ENCODE measurements at places on chromosomes 4 and X. TPM values are rescaled to one million over a fixed set of nuclear protein-coding genes. Genes with fewer than 3 reads are reported as not detected.

DNA sequence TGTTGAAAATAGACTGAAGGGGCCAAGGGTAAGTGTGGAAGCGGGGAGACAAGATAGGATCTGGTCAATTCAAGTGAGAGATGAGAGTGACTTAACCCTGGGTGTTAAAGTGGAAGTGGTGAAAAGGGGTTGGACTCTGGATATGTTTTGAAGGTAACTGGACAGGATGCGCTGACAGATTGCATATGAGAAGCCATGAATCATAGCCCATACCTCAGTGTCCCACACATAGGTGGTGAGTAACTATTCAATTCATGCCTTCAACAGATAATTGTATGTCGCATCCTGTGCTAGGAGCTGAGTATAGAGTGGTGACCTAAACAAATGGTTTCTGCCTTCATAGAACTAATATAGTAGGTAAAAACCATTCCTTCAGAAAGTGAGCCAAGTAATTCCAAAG, 76.7 kb downstream of the KLHL34 start:
- DNase-seq: no peak

GRCh38 chr4:37953620-37954293, 6.4 kb upstream of the PTTG2 start:
- DNase-seq: no peak

DNA sequence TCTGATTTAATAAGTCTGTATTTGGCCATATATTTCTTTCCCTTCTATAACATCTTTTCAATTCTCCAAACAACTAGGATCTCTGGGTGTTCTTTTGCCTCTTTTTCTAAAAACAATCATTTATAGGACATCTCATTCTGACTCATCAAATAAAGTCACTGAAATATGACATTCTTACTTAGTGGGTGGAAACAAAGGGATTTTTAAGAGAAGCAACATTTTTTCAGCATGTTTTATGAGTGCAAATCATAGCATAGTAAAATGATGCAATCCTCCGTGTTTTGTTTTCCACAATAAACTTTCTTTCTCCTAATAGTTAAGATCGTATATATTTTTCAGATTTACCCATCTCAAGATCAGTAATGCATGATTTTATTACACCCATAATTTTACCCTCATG, 179.8 kb downstream of the SPCS3 start:
- DNase-seq: peak; percentile 40

NXF2B gene
- not detected for total RNA-seq

VCX3A gene
- total RNA-seq: not detected

AR gene
- total RNA-seq: not detected

GRCh38 chr4:171031338-171031737, 781.9 kb upstream of the GALNTL6 start:
- DNase-seq: no peak

FAM193A gene
- total RNA-seq: 31.3 TPM

PPEF2 gene
- total RNA-seq: not detected

- peak; percentile 70 for DNase-seq
Observed at GRCh38 chr4:184267673-184268583, 50.3 kb upstream of the ENPP6 start.

GRCh38 chrX:107484002-107484726, 34.7 kb downstream of the FRMPD3 start:
- peak; percentile 29 for DNase-seq

DNA sequence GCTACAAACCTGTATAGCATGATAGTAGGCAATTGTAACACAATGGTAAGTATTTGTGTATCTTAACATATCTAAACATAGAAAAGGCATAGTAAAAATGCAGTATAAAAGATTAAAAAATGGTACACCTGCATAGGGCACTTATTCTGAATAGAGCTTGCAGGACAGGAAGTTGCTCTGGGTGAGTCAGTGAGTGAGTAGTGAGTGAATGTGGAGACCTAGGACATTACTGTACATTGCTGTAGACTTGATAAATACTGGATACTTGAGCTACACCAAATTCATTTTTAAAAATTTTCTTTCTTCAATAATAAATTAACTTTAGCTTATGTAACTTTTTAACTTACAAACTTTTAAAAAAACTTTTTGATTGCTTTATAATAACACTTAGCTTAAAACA, 68.2 kb upstream of the MAML3 start:
- peak; percentile 40 for DNase-seq

PWWP3B gene
- total RNA-seq: 0.26 TPM

DNA sequence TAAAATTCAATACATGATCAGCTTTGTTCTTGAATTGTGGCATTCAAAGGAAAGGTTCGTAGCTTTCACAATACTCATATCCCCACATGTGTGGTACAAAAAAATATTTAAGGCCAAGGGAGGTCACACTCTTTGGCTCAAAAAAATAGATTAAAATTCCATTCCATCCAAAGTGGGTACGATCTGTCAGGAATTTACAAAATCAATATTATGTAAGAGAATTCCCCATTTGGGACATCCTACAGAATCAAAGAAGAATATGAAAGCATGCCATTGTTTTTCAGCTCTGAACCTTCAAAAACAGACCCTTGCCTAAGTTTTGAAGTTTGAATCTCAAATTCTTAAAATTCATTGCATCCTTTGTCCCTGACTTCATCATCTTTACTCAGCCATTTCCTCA, 85.8 kb downstream of the MID1 start:
- no peak for DNase-seq

DNA sequence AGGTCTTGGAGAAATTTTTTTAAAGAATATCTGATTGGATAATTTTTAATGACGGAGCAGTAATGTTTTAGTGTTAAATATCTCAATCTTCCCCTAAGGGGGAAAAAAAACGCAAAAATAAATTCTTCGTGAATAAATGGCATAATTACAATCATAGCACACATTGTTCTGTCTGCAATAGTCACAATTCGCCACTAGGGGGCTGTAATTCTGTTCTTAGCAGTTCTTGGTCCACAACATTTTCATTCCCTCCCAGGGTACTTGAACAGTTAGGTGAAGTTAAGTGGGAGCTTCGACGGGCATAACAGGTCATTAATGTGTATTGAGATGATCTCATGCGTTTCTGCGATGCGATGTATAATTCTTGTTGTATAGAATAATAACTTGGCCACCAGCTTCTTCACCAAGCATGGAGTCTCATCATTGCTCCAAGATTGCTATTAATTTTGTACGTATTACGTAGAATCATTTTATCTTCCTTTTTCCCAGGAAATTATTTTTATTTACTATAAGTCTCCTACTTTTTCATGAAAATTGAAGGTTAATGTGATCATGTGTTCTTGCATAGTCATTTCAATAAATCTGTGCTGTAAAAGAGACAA, 27.2 kb downstream of the HTR2C start:
- DNase-seq: peak; percentile 62

RPS6KA6 gene
- total RNA-seq: not detected

NEUROG2 gene
- total RNA-seq: not detected

GRCh38 chrX:119870626-119871131, 854 bp downstream of the RNF113A start:
- no peak for DNase-seq

DNA sequence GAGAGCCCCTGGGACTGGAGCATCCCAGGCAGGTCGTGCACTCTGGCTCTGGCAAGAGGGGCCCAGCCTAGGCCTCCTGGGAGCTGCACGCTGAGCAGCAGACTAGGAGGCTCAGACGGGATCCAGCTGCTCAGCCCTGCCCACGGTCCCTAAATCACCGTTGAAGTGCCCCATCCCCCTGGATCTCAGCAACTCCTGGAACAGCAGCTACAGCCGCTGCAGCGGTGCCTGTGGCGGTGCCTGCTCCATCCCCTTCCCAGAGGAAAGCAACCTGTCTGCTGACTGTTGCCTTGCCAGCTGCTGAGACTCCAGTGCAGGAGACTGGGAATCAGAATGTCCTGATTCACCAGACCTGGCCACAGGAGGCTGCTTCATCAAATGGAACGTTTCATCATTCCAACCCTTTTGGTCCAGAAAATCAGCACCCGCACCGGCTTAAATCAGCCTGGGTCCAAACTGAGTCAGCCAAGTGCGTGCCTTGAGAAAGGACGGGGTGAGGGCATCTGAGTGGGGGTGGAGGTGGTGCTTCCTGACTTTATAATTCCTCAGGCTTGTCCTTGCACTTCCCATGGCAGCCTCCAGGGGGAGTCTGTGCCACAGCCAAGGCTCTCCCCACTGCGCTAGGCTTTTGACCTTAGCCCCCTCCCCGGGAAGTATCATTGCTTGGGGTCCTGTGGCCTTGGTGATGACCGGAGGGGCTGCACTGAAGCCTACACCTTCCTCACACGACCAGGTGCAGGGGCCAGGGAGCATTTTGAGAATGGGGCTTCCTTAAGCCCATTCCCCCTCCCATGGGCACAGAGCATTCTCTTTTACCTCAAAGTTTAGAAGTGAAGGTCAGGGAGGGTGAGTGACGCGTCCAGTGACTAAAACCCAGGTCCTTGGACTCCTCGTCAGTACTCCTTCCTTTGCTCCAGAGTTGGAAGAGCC, 6.5 kb downstream of the ZNF185 start:
- peak; percentile 60 for DNase-seq

SYTL5 gene
- not detected for total RNA-seq

- DNase-seq: no peak
Observed at GRCh38 chr4:6912441-6912840, 2.8 kb downstream of the TBC1D14 start.

DNA sequence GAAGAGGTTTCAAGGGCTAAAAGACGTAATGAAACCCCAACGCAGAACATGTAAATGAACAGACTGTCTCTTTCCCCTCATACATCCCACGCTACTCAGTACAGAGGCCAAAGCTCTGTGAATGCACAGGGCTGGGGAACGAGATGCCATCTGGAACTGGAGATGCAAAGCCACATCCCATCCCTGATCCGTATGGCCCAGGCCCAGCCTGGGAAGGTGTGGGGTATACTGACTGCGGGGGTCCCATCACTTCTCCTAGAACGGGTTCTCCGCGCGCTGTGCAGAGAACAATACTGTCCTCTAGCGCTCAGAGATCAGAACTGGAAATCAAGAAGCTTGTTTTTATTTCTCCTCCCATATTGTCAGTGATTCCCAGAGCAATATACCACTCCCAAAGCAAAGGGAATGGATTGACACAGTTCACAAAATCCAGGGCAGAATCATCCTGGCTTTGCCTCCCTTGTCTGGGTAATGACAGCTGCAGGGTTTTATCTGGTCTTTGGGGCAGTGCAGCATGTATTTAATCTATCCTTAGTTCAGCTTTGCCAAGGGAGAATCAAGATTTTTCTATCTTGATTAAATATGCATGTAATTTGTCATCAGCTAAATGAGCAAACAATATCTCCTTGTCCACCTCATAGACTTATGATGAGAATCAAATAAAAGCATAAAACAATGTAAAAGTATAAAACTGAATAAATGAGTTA, 47.3 kb upstream of the TLR3 start:
- DNase-seq: peak; percentile 31

DNA sequence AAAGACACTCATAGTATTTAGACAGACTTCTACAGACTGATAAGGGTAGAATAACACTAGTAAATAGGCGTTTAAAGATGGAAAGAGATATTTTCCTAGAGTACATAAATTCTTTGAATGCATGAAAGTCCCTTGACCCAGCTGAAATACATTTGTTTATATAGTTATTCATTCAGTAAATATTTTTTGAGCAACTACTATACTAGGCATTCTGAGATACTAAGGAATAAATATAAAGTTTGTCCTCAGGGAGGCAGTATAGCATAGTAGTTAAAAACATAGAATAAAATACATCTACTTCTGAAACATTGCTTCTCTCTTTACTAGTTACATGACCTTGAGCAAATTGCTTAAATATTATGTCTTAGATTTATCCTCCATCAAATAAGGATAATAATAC, 27.4 kb downstream of the HMGN5 start:
- DNase-seq: peak; percentile 30

GRCh38 chr4:158965226-158965625, 137.7 kb upstream of the RAPGEF2 start:
- no peak for DNase-seq

- no peak for DNase-seq
Observed at GRCh38 chrX:1576201-1576992, 15.0 kb upstream of the AKAP17A start.

DNA sequence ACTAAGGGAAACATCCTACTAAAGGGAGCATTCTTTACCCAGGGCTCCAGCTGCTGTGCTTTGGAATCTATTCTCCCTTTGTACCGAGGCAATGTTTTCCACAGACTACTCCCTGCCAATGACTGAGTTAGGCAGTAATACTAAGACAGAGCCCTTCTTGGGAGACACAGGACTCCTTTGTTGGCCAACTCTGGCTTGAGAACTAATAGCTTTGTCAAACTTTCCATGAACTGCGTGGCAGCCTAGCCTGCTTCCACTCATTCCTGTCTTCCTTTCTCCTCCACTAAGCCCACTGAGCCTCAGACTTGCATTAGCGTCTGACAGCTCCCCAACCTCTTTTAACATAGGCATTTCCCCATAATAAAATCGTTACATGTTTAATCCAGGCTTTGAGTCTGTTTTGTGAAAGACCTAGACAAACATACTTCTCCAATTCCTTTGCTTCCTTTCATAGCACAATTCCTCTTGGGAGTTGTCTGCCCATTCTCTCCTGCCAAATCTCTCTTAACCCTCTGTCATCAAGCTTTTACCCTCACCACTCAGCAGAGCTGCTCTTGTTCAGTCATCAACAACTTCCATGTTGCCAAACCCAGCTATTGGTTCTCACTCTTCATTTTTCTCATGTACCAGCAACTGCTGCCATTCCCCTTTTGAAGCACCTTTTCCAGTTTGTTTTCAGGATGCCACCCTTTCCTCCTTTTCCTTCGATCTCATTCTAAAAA, 300.3 kb upstream of the IGFBP7 start:
- DNase-seq: no peak

- DNase-seq: no peak
Observed at GRCh38 chr4:89645482-89645881, 191.5 kb downstream of the SNCA start.

DNA sequence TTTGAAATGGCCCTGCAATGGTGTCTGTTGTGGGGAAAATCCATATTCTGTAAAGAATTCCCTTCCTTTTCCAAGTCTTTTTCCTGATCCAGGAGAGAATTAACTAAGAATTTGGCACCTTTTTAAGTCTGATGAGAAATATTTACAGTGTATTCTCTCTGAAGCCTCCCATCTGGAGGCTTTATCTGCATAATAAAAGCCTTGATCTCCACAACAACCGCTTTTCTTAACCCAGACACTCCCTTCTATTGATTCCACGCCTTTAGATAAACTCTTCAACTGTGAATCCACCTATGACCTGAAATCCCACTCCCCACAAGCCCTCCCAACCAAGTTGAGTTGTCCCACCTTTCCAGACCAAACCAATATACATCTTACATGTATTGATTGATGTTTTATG, 43.1 kb upstream of the TMPRSS11E start:
- DNase-seq: no peak

- no peak for DNase-seq
Observed at GRCh38 chr4:154478128-154478527, 13.5 kb downstream of the DCHS2 start.

ASB5 gene
- not detected for total RNA-seq

RGN gene
- not detected for total RNA-seq

GRCh38 chr4:115883847-115884246, 770.4 kb upstream of the NDST4 start:
- no peak for DNase-seq

- no peak for DNase-seq
Observed at GRCh38 chr4:17957688-17958087, 63.9 kb downstream of the LCORL start.
